ENCODE measurements at places on chromosomes 11 and 22.
A peak's percentile ranks its signal among the peaks of the same experiment; 100 is the strongest.

GRCh38 chr22:29871684-29872083, 11.3 kb upstream of the MTMR3 start:
- DNase-seq = no peak

- no peak for DNase-seq
Measured at GRCh38 chr22:29331213-29331612, 15.7 kb upstream of the RASL10A start.

GRCh38 chr11:44008698-44009097, 39.1 kb upstream of the ACCSL start:
- DNase-seq = no peak

GRCh38 chr22:34914846-34915245, 151.1 kb upstream of the ISX start:
- no peak for DNase-seq

GRCh38 chr11:84648471-84648870, 978.7 kb downstream of the DLG2 start:
- DNase-seq = no peak

DNA sequence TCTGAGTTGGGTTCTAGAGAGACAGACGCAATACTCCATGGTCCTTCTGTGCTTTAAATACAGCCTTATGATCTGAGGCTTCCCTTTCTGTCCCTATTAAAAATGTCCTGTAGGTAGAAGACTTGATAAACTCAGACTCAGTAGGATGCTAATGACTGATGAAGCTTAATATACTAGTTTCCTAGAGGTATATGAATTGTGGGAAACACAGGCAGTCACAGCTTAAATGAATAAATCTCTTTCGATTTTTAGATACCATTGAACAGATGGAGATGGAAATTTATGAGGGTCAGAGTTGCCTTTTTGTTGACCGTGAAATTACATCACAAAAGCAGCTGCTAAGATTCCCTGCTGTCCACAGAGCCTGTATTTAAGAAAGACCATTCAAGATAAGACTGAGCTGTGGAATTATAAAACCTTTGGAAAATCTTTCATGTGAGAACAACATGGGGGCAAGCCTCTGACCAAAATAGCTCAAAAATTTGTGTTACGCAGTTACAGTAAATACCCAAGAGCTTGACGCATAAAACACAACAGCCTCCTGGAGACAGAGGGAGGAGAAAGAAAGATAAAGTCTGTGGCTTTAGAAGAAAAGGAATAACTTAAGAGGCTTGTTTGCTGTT, 172.3 kb downstream of the AASDHPPT start:
- DNase-seq = no peak

DNA sequence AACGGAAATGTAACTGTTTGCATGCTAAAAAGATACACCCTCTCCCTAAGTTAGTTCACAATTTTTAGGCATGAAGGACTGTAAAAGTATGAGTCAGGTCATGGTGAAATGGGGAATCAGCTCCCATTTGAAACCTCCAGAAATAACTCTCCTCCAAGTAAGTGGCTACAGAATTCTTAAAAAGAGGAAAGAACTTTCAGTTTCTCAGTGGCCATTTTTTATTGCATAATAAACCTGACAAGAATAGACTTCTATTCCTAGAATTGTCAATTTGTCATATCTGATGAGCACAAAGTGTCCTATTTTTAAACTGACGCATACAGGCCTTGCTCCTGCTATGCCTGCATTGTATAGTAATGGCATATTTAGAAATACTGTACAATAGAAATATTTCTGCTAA, 612.2 kb downstream of the CNTN5 start:
- no peak for DNase-seq

- no peak for DNase-seq
Measured at GRCh38 chr22:20520093-20520511, 12.7 kb downstream of the MED15 start.

GRCh38 chr11:119263352-119263940, 53.5 kb downstream of the MCAM start:
- peak; percentile 48 for DNase-seq

DNA sequence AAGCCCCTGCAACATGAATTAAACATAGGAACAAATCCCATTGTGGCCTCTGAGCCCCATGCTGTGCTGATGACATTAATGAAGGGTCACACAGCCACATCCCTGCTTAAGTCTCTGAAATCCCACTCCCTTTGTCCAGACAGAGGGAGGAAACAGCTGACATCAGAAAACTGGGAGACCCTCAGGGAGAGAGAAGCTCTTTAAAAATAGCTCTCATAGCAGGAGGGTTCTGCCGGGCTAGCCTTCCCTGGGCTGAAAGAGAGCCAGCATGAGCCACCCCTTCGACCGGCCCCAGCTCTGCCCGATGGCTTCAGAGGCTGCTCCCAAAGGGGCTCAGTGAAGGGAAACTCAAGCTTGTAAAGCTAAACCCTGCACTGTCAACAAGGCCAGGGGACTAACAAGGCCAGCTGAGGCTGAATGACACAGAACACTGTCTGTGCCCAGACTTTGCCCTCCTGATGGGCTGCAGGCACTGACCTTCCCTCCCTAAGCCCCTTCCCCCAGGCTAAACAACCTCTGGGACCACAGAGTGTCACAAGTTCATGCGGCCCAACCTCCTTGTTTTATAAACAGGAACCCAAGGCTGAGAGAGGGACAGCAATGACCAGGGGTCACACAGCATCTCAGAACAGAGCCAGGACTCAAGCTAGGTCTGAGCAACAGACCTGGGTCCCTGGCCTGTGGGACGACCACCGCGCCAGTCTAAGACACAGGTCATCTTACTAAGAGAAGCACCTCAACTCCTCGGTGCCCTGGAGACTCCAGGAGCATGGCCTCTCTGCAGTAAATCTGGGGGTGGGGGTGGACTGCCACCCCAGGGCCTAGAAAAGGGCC, 163.8 kb downstream of the CHST1 start:
- DNase-seq = no peak

DNA sequence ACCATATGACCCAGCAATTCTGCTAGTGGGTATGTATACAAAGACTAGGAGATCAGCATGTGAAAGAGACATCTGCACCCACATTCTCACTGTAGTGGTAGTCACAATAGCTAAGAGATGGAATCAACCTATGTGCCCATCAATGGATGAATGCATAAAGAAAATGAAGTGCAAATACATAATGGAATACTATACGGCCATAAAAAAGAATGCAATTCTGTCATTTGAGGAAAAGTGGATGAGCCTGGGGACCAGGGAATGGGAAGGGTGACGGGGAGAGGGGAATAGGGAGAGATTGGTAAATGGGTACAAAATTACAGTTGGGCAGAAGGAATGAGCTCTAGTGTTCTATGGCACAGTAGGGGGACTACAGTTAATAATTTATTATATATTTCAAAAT, 26.7 kb upstream of the SMIM38 start:
- no peak for DNase-seq

GRCh38 chr11:26297189-26297975, 34.5 kb upstream of the ANO3 start:
- peak; percentile 25 for DNase-seq

- DNase-seq = no peak
Measured at GRCh38 chr22:21697021-21697771, 31.4 kb downstream of the PPIL2 start.

DNA sequence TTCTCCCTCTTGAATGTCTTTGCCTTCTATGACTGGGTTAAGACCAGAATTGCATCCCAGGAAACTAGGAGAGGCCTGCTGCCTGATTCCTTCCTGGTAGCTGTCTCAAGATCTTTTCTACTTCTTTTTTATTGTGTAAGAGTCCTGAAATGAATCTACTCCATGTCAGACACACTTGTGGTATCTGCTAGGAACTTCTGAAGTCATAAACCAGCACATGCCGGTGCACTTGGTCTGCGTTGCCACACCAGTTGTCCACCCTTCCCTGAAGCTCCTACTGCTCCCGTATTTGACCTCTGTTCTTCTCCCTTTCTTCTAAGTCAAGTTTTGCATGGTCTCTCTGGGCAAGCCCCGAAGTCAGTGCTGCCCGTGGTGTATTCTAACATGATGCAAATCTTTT, 644.2 kb downstream of the ETS1 start:
- DNase-seq = no peak

DNA sequence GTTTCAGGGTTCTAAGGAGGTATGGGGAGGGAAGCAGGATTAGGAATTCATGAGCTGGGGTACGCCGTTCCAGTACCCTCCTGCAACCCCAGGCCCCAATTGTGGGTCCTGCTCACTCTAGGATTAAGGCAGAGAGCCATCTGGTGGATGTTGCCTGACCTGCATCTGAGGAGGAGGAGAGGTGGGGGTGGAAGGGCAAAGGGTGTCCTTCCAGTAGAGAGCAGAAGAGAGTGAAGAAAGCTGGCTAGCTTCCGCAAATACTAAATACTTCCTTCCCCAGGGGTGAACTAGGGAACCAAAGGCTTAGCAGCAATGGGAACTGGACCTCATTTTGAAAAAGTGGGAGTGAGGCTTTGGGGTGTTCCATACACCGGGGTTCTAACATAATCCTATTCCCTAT, 10.6 kb downstream of the LRRC51 start:
- DNase-seq = peak; percentile 65

DNA sequence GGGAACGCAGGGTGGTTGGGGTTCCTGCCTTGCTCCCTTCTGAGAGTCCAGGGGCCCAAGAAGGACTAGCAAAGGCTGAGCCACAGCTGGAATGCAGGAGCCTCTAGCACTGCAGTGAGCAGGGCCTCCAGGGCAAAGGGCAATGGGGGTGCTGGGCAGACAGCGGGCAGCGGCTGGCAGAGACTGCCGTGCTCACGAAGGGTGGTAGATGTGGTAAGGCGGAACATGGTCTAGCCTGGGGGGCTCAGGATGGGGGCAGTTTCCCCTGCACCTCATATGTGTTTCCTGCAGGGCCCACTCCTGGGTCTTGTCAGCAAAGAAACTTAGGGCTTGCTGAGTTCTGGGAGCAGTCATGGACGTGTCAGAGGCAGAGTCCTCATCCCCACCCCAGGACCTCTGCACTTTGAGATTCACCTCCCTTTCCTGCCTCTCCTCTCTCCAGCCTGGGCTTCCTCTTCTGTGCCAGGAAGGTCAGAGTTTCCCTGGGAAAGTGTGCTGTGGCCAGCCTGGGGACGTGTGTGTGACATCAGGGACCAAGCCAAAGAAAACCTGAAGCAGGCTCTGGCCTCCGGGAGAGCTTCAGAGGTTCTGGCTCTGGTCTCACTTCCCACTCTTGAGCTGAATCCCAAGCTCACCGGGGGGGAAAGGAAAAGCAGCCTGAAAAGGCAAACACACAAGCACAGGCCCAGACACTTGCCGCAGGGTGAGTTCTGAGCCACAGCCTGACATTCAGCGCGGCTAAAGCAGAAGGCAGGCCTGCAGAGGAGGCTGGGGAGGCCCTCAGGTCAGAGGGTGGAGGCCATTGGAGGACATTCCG, 4.4 kb downstream of the MOGAT2 start:
- no peak for DNase-seq

GRCh38 chr11:83521647-83522596, 235.8 kb upstream of the CCDC90B start:
- no peak for DNase-seq

DNA sequence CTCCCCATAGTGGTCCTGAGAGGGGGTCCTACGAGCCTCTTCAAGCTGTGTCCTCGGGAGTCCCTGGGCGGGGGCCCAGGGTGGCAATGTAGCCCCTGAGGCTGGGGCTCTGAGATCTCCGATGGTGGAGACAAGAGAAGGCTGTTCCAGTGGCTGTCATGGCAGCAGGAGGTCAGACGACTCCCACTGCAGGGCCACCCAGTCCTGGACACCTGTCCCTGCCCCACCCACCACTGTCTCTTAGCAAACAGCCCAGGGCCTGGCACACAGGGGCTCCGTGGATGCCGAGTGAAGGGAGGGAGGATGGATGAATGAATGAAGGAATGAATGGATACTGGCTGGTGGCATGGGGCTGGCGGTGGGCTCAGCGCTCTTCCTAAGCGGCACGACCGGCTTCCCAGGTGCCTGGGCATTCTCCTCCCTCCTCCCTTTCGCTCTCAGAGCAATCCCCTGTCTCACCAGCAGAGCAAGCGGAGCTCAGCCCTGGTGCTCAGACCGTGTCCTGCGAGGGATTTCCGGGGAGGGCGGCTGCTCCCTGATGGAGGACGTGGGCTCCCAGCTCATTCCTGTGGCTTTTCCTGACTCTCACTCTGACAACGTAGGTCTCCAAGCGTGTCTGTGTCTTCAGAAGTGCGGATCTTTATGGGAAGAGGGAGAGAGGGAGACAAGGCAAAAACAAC, 1272.6 kb downstream of the BRD1 start:
- DNase-seq = no peak

DNA sequence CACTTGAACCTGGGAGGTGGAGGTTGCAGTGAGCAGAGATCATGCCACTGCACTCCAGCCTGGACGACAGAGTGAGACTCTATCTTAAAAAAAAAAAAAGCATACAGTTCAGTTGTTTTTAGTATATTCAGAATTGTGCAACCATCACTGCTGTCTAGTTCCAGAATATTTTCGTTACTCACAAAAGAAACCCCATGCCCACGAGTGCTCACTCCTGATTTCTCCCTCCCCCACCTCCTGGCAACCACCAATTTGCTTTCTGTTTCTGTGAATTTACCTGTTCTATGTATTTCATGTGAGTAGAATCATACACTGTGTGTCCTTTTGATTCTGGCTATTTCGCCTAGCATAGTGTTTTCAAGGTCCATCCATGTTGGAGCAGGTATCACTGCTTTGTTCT, 24.8 kb downstream of the PTPRJ start:
- peak; percentile 69 for DNase-seq

DNA sequence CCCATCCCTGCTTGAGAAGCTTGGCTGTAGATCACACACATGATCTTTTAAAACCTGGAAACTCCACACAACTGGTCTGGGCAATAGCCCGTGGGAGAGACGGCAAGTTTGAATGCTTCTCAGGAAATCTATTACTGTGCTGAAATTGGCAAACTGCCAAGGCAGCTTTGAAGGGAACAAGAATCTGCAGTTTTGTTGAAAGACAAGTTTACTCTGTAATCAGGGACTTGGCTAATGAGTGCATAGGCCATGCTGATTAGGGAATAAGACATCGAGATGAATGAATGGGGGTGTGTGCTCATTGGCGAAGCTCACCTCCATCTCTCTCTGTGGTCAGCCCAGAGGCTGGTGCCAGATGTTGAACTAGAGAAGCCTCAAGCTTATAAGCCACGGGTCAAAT, 218.8 kb downstream of the HIPK3 start:
- no peak for DNase-seq

- no peak for DNase-seq
Measured at GRCh38 chr11:14634813-14635212, 8.8 kb upstream of the PDE3B start.

GRCh38 chr22:22400964-22401363, 107.6 kb downstream of the ZNF280B start:
- DNase-seq = no peak

- peak; percentile 43 for DNase-seq
Measured at GRCh38 chr11:61963282-61964057, 4.0 kb downstream of the FTH1 start.

Data from activated CD4-positive, alpha-beta T cell treated with anti-CD3 and anti-CD28 coated beads, Interleukin-2, Interleukin-6, amounts not matched to agents 100 ng/mL and 50 ng/mL, durations not matched to agents 16 hours and 8 hours (primary cell).